ENCODE measurements at places on chromosomes 13 and 19.

DNA sequence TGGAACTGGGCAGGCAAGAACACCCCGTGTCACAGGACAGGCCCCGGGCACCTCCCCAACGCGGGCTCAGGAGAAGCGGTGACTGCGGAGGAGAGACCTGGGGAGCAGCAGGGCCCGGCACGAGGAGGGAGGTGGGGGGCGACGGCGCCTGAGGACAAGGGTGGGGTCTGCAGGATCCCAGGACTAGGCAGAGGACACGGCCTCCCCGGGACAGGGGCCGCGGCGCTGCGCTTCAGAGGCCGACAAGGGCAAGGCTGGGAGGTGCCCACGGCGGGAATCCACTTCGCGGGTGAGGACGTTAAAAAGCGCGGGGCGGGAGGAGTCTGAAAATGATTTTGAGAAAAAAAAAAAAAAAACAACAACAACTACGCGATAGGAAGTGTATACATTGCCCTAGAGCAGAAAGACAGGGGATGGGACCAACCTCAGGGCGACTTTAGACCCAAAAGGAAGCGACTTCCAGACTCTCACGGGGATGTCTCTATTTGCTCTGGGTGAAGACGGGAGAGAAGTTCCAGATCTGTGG, 44.9 kb downstream of the ZNF611 start:
- DNase-seq: peak; percentile 25

GRCh38 chr13:42735010-42735409, 46.4 kb upstream of the FAM216B start:
- DNase-seq: no peak

DNA sequence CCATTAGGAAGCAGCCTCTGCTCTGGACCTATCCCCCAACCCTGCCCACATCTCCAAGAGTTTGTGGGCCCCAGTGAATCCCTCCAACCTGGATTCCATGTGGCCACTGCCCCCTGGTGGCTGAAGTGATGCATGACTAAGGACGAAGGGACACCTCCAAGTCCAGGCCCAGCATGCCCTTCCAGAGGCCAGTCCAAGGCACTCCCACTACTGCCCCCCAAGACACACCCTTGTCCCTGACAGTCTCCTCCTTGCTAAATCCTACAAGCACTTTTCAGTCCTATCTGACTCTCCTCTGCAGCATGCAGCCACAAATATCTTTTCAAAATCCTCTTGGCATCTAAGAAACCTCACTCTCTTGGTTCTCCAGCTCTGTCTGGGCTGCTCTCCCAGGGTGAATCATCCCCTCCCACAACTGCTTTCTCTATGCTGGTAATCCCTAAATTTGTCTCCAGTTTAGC, 33.0 kb downstream of the DEDD2 start:
- DNase-seq: peak; percentile 60

DNA sequence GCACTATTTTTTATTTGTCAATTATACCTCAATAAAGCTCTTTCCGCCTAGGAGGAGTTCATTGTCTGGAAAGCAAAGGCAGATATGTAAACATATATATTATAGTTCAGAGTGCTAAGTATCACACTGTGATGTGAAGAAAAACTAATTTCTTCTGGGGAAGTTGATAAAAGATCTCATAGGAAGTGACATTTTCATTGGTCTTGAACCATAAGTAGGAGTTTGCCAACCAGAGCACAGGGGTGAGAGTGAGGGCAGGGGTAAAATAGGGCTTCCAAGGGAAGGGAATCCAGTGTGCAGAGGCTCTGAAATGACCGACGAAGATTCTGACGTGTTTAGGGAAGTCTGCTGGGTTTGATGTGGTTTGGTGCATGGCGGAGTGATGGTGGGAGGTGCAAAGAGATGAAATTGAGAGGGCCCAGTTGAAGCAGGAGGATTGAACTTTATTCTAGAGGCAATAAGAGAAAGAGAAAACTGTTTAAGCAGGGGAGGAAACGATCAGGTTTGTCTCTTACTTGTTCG, 780 bp upstream of the GTF2F2 start:
- peak; percentile 61 for DNase-seq

DNA sequence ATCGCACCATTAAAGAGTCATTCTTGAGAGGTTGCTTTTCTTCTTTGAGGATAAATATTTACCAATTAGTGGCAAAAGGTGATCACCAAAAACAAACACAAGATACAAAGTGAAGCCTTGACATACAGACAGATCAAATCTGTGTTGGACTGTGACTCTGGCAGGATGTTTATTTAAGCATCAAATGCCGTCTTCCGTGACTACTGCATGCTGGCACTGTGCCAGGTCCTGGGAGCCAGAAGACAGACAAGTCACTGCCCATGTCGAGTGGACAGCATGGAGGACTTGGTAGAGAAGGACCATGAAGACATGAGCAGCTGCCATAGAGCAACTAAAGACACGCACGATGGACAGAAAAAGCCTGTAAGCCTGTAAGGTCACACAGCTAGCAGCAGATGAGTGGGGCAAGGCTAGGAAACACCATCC, 92.8 kb upstream of the FARP1 start:
- DNase-seq: no peak
